ELF-1 (cell line): ENCODE measurements at places on chromosomes 16 and 17.

DNA sequence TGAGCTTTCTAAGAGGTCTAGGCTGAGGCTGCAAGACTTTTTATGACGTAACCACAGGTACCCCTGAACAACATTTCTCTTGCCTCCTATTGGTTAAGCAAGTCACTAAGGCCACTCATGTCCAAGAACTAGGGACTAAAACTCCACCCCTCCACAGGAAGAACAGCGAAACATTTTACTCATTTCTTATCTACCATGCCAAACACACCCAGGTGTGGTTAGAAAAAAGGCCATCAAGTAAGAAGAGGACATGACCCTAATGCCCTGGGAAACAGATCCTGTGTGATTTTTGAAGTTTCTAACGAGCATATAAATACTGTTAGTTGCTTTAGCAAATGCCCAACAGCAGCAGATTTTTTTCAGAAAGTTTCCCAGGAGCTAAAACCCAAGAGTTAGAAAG lies 282.4 kb upstream of the DYNLRB2 start:
- DNase-seq: no peak

DNA sequence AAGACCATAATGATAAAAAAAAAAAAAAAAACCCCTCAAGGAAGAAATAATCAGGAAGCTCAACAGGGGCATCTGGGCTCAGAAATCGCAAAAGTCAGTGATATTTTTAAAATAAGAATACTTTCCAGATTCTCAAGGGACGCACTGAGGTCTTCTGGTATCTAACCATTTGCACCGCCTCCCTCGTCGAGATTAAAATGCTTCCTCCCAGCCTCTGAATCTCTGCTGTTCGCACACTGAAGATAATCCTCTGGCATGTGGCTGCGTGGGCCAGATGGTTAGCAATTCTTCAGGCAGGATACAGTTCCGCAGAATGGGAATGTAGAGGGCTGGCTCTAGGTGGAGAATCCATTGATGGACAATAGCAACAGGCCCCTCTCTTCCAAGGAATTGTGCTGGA lies 211.7 kb upstream of the CDH5 start:
- DNase-seq: no peak

GRCh38 chr16:23288209-23288608 lies 13.9 kb upstream of the SCNN1B start:
- DNase-seq: no peak

- DNase-seq: no peak
These were observed 15.0 kb downstream of the CNTNAP4 start for GRCh38 chr16:76292218-76292617.

DNA sequence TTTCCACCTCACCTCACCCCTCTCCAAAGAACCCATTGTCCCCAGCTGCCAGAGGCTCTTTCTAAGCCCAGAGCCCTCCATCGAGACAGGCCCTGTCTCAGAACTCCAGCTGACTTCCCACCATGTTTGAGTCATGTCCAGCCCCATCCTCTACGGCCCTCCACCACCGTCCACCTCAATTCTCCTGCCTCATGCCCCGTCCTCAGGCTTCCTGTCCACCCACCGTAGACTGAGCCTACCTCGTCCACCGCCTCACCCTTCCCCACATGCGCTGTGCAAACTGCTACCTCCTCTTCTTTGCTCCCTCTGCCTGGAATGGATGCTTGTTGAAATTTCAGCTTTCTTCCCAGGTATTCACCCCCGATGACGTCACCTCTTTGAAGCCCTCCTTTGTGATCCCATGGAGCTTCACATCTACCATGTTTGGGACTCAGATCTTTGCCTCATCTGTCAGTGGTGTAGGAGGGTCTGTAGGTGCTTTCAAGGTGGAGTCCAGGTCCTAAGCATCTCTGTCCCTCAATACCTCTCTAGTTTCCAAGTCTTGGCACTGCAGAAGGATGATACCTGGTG lies 149.0 kb downstream of the MRM1 start:
- DNase-seq: no peak

GRCh38 chr16:30700491-30700890 lies 1.5 kb downstream of the SRCAP start:
- DNase-seq: peak; percentile 71

- DNase-seq: peak; percentile 46
These were observed 22.1 kb downstream of the TRIM25 start for GRCh38 chr17:56891751-56892150.

- DNase-seq: no peak
These were observed 9.2 kb upstream of the CCL22 start for GRCh38 chr16:57349212-57350031.

GRCh38 chr17:29243792-29244191 lies 2.9 kb upstream of the CRYBA1 start:
- DNase-seq: peak; percentile 41

GRCh38 chr17:4492721-4493561 lies 5.7 kb upstream of the SPNS2 start:
- DNase-seq: peak; percentile 94

- DNase-seq: no peak
These were observed 653.8 kb downstream of the CDH8 start for GRCh38 chr16:61382435-61382834.

DNA sequence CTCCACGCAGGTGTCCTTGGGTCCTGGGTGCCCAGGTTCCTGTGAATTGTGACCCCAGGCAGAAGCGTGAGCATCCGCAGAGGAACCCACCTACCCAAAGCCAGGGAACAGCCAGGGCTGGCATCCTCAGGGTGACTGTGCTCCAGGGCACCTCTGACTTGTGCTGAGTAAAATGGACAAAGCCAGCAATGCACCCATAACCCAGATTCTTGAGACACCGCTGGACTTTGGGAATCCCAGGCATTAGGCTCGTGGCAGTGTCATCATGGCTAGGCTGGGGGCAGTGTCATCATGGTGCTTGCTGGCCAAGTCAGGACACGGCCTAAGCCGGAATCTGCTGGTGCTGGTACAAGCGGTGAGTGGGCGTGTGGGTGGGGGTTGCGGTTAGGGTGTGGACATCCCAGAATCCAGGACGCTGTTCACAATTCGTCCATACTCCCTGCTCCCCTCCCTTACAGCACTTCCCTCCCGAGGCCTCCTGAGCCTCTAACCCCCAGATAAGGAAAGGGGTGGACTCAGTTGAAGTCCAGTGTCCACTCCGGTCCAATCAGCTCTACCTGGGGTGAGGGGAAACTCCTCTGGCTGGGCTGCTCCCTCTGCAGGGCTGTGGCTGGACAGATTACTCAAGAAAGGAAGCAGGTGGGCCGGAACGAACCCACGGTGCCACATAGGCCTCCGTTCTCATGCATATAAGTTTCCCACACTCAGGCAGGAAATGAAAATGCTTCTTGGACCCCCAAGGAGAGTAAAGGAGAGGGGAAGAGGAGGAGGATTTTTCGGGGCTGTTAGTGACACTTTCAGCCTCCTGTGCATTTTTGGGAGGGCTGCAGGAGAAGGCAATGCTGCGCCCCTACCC lies 138.9 kb downstream of the SEC14L1 start:
- no peak for DNase-seq

DNA sequence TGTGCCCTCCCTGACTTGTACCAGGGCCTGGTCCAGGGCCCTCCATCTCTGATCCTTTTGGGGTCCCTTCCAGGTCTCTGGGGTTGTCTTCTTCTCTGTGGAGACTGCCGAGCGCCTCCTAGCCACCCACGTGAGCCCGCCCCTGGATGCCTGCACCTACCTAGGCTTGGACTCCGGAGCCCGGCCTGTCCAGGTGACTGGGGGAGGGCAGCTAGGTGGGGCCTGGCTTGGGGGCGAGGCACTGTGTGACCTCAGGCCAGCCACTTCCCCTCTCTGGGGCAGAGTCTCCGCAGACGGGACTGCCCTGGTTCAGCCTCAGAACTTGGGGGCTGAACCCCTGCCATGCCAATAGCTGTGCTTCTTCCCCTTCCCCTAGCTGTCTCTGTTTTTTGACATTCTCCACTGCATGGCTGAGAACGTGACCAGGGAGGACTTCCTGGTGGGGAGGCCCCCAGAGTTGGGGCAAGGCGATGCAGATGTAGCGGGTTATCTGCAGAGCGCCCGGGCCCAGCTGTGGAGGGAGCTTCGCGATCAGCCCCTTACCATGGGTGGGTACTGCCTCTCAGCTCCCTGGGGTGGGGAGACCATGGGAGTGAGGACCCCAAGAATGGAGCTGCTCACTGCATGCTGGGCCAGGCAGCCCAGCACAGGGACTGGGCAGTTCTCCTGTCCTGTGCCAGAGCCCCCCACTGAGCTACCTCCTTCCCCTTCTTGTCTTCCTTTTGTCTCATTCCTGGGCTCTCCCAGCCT lies 14.6 kb downstream of the FCSK start:
- no peak for DNase-seq

DNA sequence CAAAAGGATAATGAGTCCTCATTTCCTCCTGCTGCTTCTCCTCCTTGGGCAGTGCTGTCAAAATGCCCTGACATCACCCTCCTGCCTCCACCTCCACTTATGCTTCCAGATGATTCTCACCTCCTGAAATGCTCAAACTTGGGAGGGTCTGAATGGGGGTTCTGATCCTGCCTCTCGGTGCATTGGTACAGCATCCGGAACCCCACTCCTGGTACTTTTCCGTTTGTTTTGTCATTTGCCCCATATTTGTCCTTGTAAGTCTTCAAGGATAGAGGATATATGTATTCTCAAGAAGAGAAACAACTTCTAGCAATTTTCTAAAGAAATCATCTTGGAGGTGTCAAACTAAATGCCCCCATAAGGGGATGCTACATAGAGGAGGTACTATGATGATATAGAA lies 148.3 kb downstream of the SHISA9 start:
- no peak for DNase-seq

- no peak for DNase-seq
These were observed 103.3 kb upstream of the CIBAR2 start for GRCh38 chr16:85215478-85216118.

DNA sequence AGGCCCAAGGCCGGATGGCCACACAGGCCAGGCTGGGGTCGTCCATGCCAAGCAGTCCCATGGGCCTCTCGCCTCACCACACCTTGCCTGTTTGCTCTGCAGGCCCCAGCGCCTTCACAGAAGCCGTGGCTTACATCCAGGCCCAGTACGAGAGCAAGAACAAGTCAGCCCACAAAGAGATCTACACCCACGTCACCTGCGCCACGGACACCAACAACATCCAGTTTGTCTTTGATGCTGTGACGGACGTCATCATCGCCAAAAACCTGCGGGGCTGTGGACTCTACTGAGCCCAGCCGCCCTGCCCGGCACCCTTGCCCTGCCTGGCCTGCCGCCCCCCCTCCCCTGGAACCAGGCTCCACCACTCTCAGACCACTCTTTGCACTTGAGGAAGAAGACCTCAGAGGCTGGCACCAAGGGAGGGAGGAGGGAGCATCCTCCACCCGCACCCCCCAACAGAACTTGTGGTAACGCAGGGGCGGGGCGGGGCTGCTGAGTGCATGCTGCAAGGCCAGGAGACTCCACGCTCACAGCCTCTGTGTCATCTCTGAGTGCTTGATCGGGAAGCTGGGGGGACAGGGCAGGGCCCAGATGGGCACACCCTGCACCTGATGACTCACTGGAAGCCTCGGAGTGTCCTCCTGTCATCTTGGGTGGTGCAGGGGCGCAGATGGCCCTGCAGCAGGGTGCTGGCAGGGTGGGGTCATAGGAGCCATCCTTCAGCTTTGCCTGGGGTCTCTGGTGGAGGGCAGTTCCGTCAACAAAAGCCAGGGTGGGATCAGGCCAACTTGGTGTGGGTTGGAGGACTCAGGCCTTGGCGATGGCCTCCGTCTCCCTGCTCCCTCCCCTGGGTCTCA lies 81.5 kb downstream of the AMFR start:
- no peak for DNase-seq

DNA sequence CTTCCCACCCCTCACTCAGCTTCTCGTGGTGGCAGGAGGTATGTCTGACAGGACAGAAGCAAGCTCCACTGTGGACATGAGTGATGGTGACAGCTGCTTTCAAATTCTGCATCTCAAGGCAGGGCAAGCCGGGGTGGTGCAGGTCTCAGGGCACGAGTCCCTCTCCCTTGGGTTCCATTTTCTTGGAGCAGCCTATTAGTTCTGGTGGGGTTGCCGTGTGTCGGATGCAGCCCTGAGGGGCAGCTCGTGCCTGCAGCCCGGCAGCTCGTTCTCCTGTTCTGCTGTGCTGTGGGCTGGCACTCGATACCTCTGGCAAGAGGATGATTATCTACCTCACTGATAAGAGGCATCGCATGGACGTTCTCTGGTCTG lies 16.5 kb upstream of the CLEC18C start:
- no peak for DNase-seq

DNA sequence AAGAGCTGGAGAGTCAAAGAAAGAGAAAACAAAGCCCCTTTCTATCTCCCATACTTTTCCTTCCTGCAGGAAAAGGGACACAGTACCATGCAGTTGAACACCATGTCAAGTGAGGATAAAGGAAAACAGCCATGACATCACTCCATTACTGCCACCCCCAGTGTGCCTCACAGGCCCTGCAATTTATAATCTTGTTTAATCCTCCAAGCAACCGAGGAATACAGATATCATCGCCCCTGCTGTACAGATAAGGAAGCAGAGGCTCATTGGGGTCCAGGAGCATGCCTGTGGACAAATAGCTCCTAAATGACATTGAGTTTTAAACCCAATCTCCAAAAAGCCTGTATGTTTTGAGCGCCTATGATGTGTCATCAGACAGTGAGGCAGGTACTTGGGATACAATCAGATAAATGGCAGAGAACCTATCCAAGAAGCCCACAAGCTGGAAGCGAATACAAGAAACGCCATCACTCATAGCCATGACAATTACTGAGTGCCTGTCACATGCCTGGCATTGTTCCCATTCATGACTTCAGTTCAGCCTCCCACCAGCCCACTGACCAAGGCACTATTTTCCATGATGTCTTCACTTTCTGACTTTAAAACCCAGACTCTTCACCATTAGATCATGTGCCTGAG lies 45.5 kb downstream of the CPPED1 start:
- peak; percentile 49 for DNase-seq

- peak; percentile 74 for DNase-seq
These were observed 10.0 kb upstream of the C1QTNF8 start for GRCh38 chr16:1105888-1106620.

GRCh38 chr17:45060382-45060796 lies 728 bp upstream of the NMT1 start:
- DNase-seq: no peak

DNA sequence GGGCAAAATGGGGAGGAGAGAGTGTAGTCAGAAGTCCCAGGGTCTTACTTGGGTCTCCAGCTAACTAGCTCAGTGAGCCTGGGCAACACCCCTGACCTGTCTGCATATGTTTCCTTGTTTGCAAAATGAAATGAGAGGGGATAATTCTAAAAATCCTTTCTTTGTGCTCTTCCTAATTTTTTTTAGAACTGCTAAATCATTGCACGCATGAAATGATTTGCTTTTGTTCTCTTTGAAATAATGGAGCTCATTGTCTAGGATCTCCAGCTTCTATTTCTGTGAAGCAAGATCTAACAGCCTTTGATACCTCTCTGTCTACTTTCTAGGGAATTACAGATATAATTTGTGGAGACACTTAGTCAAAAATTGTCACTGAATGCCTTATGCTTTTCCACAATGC lies 181.3 kb downstream of the CDH13 start:
- DNase-seq: no peak

GRCh38 chr16:69318911-69319289 lies 7.8 kb downstream of the VPS4A start:
- no peak for DNase-seq

GRCh38 chr16:80862160-80862705 lies 57.8 kb upstream of the CDYL2 start:
- no peak for DNase-seq

GRCh38 chr17:81400154-81400977 lies 5.1 kb downstream of the BAHCC1 start:
- DNase-seq: peak; percentile 64

GRCh38 chr16:84144209-84144858 lies 643 bp downstream of the HSDL1 start:
- DNase-seq: peak; percentile 47

GRCh38 chr16:83200005-83200779 lies 573.4 kb downstream of the CDH13 start:
- DNase-seq: peak; percentile 36

GRCh38 chr17:55318081-55318480 lies 53.3 kb downstream of the HLF start:
- DNase-seq: peak; percentile 12
